Frontal cortex (tissue), 4 donors: ENCODE measurements at places on chromosomes 2 and 18.
A peak's percentile ranks its signal among the peaks of the same experiment; 100 is the strongest.

- no peak for DNase-seq
These were observed 275.6 kb downstream of the SLC4A3 start for GRCh38 chr2:219902891-219903552.

DNA sequence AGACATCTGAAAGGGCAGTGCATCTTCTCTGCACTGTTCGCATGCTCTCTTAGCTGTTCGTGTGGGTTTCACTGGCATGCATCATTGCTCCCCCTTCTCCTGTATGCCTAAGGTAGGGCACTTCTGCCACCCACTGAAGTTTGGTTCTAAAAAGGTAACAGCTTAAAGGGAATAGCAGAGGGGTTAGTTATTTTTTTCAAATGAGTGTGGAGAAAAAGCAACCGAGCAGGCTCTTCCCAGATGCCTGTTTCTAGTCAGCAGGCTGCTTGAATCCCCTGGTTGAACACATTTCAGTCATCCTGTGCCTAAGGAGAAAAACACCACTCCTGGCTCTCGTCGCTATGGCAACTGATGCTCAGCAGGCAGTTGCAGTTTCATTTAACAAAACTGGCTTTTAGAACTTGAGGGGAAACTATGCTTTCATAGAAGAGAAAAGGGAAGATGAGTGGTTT, 69.8 kb upstream of the GALNT3 start:
- peak; percentile 8 for DNase-seq

DNA sequence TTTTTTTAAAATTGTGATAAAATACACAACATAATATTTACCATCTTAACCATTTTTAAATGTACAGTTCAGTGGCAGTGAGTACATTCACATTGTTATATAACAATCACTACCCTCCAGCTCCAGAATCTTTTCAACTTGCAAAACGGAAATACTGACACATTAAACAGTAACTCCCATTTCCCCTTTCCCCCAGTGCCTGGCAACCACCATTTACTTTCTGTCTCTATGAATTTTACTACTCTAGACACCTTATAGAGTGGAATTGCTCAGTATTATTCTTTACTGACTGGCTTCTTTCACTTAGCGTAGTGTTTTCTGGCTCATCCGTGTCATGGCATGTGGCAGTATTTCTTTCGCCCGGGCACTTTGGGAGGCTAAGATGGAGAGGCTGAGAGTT, 32.6 kb downstream of the FASTKD2 start:
- DNase-seq, result no peak

DNA sequence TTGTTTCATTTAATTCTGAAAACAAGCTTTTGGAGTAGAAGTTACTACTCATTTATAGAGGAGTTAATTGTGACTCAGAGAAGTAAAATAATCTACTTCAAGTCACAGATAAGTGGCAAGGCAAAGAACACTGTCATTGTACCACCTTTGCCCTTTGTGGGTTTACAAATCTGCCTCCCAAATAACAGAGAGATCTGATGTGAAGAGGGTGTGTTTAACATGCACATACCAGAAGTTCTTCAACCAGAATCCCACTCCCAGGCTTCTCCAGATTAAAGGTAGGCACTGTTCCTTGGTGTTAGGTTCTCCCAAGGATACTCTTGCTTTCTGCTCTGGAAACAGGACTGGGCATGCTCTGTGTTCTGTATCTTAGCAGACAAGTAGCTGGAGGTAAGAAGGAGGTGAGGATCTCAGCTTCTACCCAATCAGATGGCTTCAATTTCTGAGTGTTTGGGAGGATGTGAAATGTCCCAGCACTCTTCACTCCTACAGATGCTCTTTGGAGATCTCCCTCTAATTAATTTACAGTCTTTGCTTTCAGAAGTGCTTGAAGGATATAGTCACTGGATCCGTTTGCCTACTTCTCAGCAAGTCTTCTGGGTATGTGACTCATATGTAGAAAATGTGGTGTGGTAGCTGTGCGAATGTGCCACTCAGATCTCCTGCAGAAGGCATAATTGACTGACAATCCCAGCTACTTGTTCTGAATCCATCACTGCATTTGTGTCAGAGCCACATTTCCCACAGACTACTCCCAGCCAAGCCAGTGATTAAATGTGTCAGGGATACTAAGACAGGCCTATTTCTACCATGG, 111.1 kb downstream of the KLHL14 start:
- DNase-seq, result no peak

- DNase-seq, result no peak
These were observed 1085.4 kb upstream of the NRXN1 start for GRCh38 chr2:52117299-52117698.

DNA sequence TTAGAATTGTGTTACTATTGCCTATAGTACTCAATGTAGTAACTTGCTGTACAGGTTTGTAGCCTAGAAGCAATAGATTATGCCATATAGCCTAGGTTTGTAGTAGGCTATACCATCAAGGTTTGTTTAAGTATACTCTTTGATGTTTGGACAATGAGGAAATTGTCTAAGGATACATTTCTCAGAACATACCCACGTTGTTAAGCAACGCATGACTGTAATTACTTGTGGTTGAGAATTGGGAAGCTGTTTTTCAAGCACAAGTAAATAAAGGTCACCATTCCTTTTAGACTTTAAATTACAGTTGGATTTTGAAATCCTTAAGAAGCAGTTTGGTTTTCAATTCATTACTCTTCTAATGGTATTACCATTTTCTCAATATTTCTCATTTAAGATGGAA, 89.8 kb upstream of the KCNH7 start:
- no peak for DNase-seq

- no peak for DNase-seq
These were observed 58.9 kb downstream of the CIB4 start for GRCh38 chr2:26581991-26582842.

DNA sequence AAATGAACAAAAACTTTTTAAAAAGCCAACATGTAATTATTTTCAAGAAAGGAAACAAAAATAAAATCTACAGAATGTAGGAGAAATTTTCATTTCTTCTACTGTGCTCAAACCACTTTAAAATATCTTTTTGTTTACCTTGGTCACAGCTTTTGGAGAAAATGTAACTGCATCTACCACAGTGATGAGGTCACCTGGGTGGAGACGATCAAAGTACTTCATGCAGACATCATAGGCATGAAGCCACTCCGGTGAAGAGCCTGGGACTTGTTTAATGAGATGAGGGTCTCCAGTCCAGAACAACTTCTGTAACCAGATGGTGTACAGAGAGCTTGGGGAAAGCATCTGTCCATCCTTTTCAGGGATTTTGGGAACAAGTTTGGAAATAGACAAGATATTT, 285.8 kb downstream of the NBAS start:
- DNase-seq, result no peak

GRCh38 chr18:46397174-46397573, 259.8 kb downstream of the LOXHD1 start:
- no peak for DNase-seq

GRCh38 chr2:148920559-148920958, 45.5 kb downstream of the KIF5C start:
- no peak for DNase-seq

- no peak for DNase-seq
These were observed 243.4 kb downstream of the SLC8A1 start for GRCh38 chr2:40208463-40208862.

- no peak for DNase-seq
These were observed 101.1 kb upstream of the FZD5 start for GRCh38 chr2:207870814-207871213.

DNA sequence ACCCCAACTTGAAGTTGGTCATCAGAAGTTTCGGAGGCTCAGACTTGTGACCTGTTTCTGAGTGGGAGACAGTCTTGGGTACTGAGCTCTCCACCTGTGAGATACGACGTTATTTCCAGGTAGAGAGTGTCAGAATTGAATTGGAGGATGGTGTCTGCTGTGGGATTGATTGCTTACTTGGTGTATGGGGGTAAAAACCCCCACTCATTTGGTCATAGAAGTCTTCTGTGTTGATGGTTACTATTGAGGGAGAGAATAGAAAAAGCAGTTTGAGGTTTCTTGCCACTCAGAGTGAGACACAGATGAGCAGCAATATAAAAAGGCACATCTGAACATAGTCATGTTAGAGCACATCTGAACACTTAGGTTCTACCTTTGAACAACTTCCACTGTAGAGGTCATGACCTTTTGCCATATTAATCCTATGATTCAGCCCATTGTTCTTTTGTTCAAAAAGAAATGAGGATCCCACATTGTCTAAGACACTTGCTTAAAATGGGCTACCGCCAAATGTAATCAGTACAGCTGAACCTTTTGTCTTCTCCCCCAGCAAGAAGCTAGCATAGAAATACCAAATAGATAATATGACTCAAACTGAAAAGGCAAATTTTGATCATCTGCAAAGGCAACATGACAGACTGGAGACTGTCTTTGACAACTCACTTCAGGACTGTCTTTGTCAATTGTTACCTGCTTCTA, 73.3 kb downstream of the NAB1 start:
- DNase-seq, result no peak

DNA sequence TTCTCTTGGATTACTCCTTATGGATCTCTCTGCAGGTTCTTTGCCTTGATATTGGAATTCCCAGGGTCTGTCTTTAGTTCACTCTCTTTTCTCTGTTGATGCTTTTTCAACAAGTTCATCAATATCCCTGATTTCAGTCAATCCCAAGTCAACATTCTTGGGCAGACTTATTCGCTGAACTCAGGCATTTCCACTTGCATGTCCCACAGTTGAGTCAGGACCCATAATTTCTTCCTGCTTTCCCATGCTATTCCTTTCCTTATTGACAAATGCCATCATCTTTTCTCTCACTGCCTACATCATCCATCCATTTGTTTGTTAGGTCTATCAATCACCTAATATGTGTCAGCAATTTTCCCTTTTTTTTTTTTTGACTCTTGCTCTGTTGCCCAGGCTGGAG, 11.6 kb downstream of the GPD2 start:
- DNase-seq, result no peak

- no peak for DNase-seq
These were observed 597.2 kb upstream of the ZEB2 start for GRCh38 chr2:145116834-145117725.

DNA sequence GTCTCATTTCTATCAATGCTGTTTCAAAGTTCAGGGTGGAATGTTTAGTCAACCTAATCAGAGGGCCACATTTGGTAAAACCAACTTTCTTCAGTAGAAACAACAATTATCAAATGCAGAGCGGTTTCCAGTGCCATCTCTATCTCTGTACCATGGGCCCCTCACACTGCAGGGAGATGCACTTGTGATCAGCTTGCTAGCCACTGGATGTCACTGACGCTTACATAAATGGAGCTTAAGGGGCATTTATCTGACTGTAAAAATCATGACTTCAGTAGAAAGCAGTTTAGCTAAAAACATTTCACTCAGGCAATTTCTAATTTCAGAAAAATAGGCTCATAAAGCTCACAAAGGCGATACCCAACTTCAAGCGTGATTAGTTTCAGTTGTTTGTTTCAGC, 678.0 kb downstream of the ZEB2 start:
- no peak for DNase-seq

DNA sequence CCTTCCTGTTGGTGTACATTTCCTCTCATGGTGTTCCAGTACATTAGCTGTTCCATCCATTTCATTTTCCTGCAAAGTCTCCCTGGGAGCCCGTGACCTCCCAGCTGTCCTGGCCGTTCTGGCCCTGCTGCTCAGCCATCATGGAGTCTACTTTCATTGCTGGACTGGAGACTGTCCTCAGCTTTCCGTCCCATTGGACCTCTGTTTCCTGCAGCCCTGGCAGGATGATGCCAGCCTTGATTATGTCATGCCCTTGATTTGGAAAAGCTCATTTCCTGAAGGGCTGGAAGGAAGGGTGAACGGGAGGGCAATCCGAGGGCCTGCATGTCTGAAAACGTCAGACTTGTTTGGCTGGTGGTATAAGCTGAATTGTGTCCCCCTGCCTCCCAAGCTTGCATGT, 205.5 kb upstream of the HS6ST1 start:
- DNase-seq, result no peak

- peak; percentile 5 for DNase-seq
These were observed 171.8 kb downstream of the ICOS start for GRCh38 chr2:204108330-204108751.

GRCh38 chr2:171798156-171798820, 95.8 kb downstream of the SLC25A12 start:
- no peak for DNase-seq

GRCh38 chr2:134399096-134399495, 145.2 kb downstream of the MGAT5 start:
- no peak for DNase-seq

DNA sequence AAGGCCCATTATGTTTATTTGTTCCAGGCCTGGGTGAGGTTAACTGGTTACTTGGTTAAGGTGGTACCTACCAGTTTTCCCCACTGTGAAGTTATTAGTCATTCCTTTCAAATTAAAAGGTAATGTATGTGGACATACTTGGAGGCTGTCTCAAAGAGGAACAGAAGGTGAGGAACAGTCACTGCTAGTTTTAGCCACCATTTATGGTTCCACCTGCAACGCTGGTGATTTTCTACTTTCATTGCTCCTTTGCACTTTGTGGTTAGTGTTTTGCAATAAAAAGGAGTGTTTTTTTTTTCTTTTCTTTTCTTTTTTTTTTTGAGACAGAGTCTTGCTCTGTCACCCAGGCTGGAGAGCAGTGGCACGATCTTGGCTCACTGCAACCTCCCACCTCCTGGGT, 6.1 kb upstream of the ST6GAL2 start:
- DNase-seq, result no peak
